Neural cell (in vitro differentiated cells): ENCODE measurements at places on chromosomes 2 and 18. TPM values are rescaled to one million over a fixed set of nuclear protein-coding genes. Genes with fewer than 3 reads are reported as not detected.

UBE2F gene
- 65.7 and 94.1 TPM in 2 replicates for polyA plus RNA-seq

ALPI gene
- polyA plus RNA-seq, result not detected in 2 replicates

MYO7B gene
- 0.16 TPM in 1 of 2 replicates, not detected in the other for polyA plus RNA-seq

SPDYA gene
- 0.22 and 0.46 TPM in 2 replicates for polyA plus RNA-seq

MC5R gene
- polyA plus RNA-seq, result not detected in 2 replicates

HOXD13 gene
- polyA plus RNA-seq, result not detected in 2 replicates

MPV17 gene
- 79.6 and 104 TPM in 2 replicates for polyA plus RNA-seq

SPEG gene
- polyA plus RNA-seq, result 58.3 and 87.6 TPM in 2 replicates

IL1A gene
- 0.14 TPM in 1 of 2 replicates, not detected in the other for polyA plus RNA-seq

ARL6IP6 gene
- 39.4 and 46.0 TPM in 2 replicates for polyA plus RNA-seq

SCN3A gene
- polyA plus RNA-seq, result 153 and 161 TPM in 2 replicates

PARD3B gene
- polyA plus RNA-seq, result 0.36 and 0.54 TPM in 2 replicates

GYPC gene
- polyA plus RNA-seq, result 0.40 TPM in 1 of 2 replicates, not detected in the other

YES1 gene
- polyA plus RNA-seq, result 7.4 and 12.0 TPM in 2 replicates

ANKRD30B gene
- not detected in 2 replicates for polyA plus RNA-seq

TMEM198 gene
- 39.3 and 44.0 TPM in 2 replicates for polyA plus RNA-seq

FAM228B gene
- 15.0 and 22.0 TPM in 2 replicates for polyA plus RNA-seq

ASB18 gene
- not detected in 2 replicates for polyA plus RNA-seq

EPHA4 gene
- polyA plus RNA-seq, result 71.1 and 99.5 TPM in 2 replicates

TUBA4A gene
- 0.82 TPM in 1 of 2 replicates, not detected in the other for polyA plus RNA-seq

AQP12B gene
- polyA plus RNA-seq, result not detected in 2 replicates

IL1RL1 gene
- polyA plus RNA-seq, result not detected in 2 replicates

PRKAG3 gene
- polyA plus RNA-seq, result not detected in 2 replicates

XDH gene
- polyA plus RNA-seq, result 0.36 and 0.48 TPM in 2 replicates

BMP10 gene
- not detected in 2 replicates for polyA plus RNA-seq

KCNG2 gene
- not detected in 2 replicates for polyA plus RNA-seq

CERKL gene
- polyA plus RNA-seq, result not detected in 2 replicates

DOCK10 gene
- polyA plus RNA-seq, result 0.37 and 2.9 TPM in 2 replicates

TOGARAM2 gene
- 0.10 and 0.24 TPM in 2 replicates for polyA plus RNA-seq
